Thoracic aorta (tissue), 2 donors: ENCODE measurements at places on chromosomes 3 and 15. TPM values are rescaled to one million over a fixed set of nuclear protein-coding genes. Genes with fewer than 3 reads are reported as not detected.

GRCh38 chr3:50419595-50420370 lies 60.5 kb upstream of the TMEM115 start:
- no peak for DNase-seq
- H3K4me1 ChIP-seq, result no peaks in the 10 kb centered on the region
- no peaks in the 10 kb centered on the region for H3K36me3 ChIP-seq
- no peak overlapping the region for H3K4me3 ChIP-seq
- H3K27ac ChIP-seq, result no peak overlapping the region
- no peaks in the 10 kb centered on the region for H3K27me3 ChIP-seq

- no peak overlapping the region for H3K4me3 ChIP-seq
- H3K36me3 ChIP-seq, result no peaks in the 10 kb centered on the region
- no peak overlapping the region for H3K27ac ChIP-seq
- no peak for DNase-seq
Measured at GRCh38 chr3:148081926-148082325, 615.8 kb upstream of the AGTR1 start.

DNA sequence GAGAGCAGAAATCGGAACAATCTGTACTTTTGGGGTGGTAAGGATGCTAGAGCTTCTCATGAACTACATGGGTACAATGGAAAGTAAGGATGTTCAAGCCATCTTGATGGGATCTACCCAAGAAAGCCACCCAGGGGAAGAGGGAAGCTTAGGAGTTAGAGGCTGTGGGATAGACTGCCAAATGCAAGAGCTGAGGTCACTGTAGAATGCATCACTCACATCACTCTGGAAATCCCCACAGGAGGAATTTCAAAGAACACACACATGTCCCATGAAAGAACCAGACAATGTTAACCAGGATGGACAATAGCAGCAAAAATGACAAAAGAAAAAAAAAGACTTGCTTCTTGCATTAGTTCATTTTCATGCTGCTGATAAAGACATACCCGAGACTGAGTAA lies 32.8 kb upstream of the UBE2E2 start:
- no peak overlapping the region for H3K27ac ChIP-seq
- no peaks in the 10 kb centered on the region for H3K4me1 ChIP-seq
- no peak for DNase-seq
- H3K4me3 ChIP-seq, result no peak overlapping the region
- no peaks in the 10 kb centered on the region for H3K27me3 ChIP-seq

- peak overlapping the region; percentile 81 for H3K4me3 ChIP-seq
- no peak overlapping the region for H3K27ac ChIP-seq
- H3K4me1 ChIP-seq, result peaks cover 3% of the 10 kb centered on the region
- no peaks in the 10 kb centered on the region for H3K27me3 ChIP-seq
- H3K36me3 ChIP-seq, result no peaks in the 10 kb centered on the region
Measured at GRCh38 chr3:129027544-129027880, 26.4 kb downstream of the EFCC1 start.

DNA sequence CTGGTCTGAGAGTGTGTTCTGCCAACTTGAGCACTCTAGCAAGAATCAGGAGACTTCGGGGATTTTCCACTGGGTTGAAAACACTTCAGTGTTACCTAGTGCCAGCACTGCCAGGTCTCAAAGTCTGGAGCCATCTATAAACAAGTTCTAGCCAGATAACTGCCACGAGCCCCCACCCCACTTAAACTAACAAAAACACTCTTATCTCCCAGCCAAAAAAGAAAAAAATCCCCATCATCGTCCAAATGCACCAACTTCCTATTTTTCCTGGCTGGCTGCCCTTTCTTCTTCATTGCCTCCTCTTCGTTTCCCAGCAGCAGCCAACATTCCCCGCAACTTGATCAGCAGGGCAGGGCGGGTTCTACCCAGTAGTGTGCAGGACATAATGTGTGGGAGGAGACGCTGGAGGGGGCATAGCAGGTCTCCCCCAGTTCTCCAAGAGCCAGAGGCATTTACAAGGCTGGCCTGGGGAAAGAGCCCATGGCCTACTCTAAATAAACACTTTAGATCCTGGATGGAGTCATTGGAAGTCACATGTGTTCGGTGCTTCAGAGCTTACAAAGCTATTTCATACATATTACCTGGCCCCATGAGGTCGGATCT lies 29.5 kb downstream of the C2CD4B start:
- peaks cover 9% of the 10 kb centered on the region for H3K4me1 ChIP-seq
- DNase-seq, result peak; percentile 25
- no peak overlapping the region for H3K4me3 ChIP-seq
- no peak overlapping the region for H3K27ac ChIP-seq

GRCh38 chr3:14481646-14482036 lies 58.5 kb downstream of the GRIP2 start:
- peaks cover 11% of the 10 kb centered on the region for H3K4me1 ChIP-seq
- no peaks in the 10 kb centered on the region for H3K27me3 ChIP-seq
- H3K36me3 ChIP-seq, result peaks cover 29% of the 10 kb centered on the region
- H3K4me3 ChIP-seq, result no peak overlapping the region

DNA sequence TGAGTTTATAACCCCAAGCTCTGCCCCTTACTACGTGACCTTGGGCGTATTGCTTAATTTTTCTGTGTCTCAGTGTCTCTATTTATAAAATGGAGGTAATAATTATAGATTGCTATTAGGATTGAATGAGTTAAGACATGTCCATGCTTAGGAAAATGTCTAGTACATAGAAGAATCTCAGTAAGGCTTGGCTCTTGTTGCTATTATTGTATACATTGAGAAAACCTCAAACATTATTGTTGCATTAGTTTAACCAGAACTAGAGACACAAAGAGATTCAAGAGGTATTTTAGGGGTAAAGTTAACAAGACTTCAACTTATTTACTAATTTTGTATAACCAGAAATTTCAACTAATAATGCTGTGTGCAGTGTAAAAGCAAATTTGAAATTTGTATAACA lies 66.7 kb downstream of the MEF2A start:
- H3K27me3 ChIP-seq, result no peaks in the 10 kb centered on the region
- peaks cover 2% of the 10 kb centered on the region for H3K36me3 ChIP-seq
- no peak overlapping the region for H3K4me3 ChIP-seq
- DNase-seq, result no peak

DNA sequence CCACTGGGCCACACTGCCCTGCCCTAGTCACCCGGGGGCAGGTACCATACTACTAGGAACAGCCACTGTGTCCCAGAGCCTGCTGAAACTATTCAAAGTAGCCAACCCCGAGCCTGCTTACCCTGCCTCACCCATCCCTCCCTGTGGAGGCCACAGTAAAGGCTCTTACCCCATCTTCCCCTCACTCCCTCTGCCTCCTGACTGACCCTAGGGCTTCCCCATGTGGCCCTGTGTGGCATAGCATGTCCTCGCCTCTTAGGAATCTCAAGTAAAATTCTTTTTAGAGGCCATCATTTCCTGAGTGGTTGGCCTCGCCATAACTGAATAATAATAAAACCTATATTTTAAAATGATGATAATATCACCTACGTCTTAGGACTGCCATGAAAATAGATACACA lies 112.2 kb upstream of the SLC6A11 start:
- H3K27me3 ChIP-seq, result peaks cover 4% of the 10 kb centered on the region
- no peak for DNase-seq
- H3K4me3 ChIP-seq, result no peak overlapping the region
- no peaks in the 10 kb centered on the region for H3K36me3 ChIP-seq
- no peak overlapping the region for H3K27ac ChIP-seq

- H3K27ac ChIP-seq, result no peak overlapping the region
- no peaks in the 10 kb centered on the region for H3K36me3 ChIP-seq
- H3K4me3 ChIP-seq, result no peak overlapping the region
- no peaks in the 10 kb centered on the region for H3K27me3 ChIP-seq
- no peak for DNase-seq
- no peaks in the 10 kb centered on the region for H3K4me1 ChIP-seq
Measured at GRCh38 chr3:9308298-9308990, 54.4 kb upstream of the THUMPD3 start.

DNA sequence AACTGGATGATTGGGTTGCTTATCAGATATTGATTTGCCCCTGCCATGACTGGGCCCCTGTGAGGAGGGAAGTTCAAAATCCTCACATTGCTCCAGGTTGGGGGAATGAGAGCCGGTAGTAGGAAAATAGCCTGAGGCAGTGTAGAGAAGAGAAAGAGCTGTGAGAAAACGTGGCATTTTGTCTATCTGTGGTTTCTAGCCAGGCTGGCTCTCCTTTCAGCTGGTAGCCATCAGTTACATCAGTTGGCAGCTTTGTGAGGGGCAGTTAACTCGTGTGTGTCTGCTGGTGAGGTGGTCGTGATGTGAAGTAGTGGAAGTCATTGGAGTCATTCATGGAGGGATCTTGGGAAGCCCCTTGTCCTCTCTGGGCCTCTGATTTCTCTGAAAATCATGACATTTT lies 5.2 kb downstream of the ESYT3 start:
- no peak overlapping the region for H3K4me3 ChIP-seq
- no peak for DNase-seq
- H3K27ac ChIP-seq, result no peak overlapping the region
- H3K4me1 ChIP-seq, result peaks cover 19% of the 10 kb centered on the region

DNA sequence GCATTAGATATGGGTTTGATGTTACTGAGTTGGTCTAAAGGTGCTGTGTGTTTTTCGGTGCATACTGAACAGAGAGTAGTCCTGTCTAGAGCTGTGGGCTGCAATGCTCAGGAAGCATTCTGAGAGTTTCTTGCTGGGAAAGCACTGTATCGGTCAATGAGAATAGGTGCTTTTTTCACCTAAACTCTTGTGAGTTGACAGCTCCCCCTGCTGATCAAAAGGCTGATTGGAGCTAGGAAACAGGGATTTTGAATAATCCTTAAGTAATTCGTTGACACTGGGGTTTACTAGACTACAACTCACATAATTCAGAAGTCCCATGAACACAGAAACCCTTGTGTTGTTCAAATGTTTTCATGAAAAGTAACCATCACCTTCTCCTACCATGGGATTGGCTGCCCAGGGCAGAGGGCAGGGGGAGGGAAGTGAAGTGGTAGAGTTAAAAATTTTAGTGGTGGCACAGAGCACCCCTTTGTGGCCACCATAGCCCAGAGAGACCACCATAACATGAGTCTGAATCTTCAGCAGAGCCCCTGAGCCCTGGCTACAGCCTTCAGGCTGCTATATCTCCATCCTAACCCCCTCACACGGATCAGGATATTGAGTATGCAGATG lies 13.0 kb upstream of the MANF start:
- no peaks in the 10 kb centered on the region for H3K4me1 ChIP-seq
- no peak overlapping the region for H3K27ac ChIP-seq
- no peak overlapping the region for H3K4me3 ChIP-seq
- H3K27me3 ChIP-seq, result no peaks in the 10 kb centered on the region

- H3K27ac ChIP-seq, result no peak overlapping the region
Measured at GRCh38 chr15:98957655-98958054, 49.9 kb downstream of the PGPEP1L start.

DNA sequence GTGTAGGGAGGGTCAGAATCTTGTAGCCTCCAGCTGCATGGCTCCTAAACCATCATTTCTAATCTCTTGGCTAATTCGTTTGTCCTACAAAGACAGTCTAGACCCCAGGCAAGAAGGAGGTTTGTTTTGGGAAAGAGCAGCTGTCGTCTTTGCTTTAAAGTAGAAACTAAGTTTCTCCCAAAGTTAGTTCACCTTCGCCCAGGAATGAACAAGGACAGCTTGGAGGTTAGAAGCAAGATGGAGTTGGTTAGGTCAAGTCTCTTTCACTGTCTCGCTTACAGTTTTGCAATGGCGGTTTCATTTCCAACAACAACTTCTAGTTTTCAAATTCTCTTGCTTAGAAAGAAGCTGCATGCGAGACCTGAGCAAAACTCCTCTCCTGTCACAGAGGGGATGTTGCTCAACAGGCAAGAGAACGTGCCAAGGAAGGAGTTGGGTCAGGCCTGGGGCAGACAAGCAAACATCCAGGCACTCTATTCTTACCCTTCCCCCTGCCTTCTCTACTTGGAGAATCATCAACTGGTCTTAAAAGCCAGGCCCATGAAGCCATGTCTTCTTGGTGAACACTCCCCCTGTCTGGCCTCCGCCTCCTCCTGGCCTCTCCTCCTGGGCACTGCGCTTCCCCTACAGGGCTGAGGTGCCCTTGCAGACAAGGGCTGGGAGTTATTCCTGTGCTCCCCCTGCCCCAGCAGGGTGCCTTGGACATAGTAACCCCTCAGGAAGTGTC lies 57.6 kb downstream of the TMEM44 start:
- H3K36me3 ChIP-seq, result no peaks in the 10 kb centered on the region
- no peak for DNase-seq
- peaks cover 51% of the 10 kb centered on the region for H3K4me1 ChIP-seq
- peak overlapping the region; percentile 40 for H3K27ac ChIP-seq

DNA sequence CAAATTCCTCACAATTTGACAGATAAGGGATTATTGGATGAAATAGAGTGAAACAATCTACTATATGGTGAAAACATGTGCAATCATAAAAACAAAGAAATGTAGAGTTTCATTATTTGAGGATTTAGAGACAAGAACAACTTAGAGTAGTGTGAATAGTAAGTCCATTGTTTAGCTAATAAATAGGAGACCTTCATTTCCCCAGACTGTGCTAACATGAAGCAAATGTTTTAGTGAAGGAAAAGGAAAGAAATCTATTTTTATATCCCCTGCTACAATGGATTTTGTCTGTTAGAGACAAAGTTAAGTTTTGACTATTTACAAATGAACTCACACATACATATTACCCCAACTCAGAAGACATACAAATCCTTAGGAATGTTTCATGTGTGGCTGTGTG lies 77.8 kb downstream of the EFL1 start:
- no peak overlapping the region for H3K4me3 ChIP-seq
- DNase-seq, result no peak
- H3K36me3 ChIP-seq, result no peaks in the 10 kb centered on the region
- H3K27ac ChIP-seq, result no peak overlapping the region
- no peaks in the 10 kb centered on the region for H3K27me3 ChIP-seq

Gene FANCD2OS
- total RNA-seq, result not detected

Gene WDR73
- total RNA-seq, result 30.7 TPM

Gene CMTM8
- not detected for total RNA-seq

Gene AAGAB
- total RNA-seq, result 26.7 TPM

Gene SLC30A4
- total RNA-seq, result 11.1 TPM

Gene ANKUB1
- total RNA-seq, result not detected

Gene MEGF11
- not detected for total RNA-seq
